ENCODE measurements at places on chromosomes 3 and 15.

DNA sequence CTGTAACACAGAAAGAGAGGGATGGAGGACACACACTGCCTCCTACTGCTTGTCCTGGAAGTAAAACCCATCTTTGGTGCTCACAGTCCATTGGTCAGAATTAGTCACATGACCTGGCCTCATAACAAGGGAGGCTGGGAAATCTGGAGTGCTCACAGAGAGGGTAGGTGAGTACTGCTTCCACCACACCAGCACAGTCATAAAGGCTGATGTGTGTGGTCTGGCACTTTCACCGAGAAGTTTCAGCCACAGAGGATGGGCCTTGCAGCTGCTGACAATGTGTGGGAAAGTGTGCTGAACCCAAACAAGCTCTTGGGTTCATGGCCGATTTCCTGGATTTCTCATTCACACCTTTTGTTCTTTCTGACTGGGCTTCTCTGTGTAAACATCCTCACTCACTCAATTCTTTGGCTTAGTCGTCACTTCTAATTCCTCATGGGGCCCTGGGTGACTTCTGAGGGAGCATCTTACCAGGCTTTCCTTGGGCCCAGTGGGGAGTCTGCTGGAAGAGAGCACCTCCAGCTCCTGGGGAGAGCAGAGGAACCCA is 100.7 kb downstream of the ASB7 start:
- DNase-seq, result peak; percentile 77

GRCh38 chr3:149792452-149793270 is at the start of gene ANKUB1:
TSS of gene ANKUB1 (minus strand) at chr3:149792554. CDS start at chr3:149792366, 188 bp downstream.
- DNase-seq, result no peak

DNA sequence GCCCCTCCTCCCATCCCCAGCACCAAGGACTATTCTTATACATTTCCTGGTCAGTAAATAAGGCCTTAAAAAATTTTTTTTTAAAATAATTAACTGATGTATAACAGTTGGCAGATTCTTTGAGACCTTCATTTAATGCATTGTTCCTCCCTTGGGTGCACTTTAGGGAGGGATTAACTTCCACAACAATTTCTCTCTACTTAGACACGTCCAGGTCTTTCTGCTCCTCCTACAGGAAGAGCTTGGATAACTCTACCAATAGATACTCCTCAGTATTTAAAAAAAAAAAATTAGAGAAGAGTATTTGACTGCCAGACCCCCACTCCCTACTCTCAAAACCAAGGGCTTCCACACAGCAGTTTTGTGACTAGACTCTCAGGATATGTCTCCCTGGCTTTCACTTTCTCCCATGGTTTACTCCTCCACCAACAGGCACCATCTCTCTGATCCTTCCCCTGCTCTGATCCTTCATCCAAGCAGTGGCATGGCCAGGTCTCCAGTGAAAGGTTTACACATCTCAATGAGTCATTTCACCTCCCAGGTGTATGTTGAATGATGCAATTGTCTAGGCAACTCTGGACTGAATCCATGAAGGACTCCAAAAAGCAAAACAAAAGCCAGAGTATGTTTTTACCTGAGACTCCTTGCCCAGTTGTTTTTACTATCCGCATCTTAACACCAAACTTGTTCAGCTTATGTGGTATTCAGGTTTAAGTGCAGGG is 7.4 kb downstream of the ZIC4 start:
- DNase-seq, result peak; percentile 55

DNA sequence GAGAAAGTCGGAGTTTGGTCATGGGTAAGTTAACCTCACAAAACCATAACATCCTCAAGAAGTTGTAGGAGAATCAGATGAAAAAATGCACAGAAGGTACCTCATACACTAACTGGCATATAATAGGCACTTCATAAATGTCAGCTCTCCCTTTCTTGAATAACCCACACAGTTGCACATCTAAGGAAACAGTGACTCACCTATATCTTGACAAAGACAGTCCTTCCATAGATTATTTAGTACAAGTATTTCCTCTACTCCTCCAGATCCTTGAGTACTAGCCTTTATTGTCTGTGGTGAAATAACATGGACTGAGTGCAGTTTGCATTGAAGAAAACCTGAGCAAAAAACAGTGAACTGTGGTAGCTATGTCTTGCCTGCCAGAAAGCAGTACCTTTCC is 46.6 kb downstream of the MAGI1 start:
- DNase-seq, result no peak

- no peak for DNase-seq
Measured at GRCh38 chr15:93298901-93299300, 209.9 kb upstream of the RGMA start.

DNA sequence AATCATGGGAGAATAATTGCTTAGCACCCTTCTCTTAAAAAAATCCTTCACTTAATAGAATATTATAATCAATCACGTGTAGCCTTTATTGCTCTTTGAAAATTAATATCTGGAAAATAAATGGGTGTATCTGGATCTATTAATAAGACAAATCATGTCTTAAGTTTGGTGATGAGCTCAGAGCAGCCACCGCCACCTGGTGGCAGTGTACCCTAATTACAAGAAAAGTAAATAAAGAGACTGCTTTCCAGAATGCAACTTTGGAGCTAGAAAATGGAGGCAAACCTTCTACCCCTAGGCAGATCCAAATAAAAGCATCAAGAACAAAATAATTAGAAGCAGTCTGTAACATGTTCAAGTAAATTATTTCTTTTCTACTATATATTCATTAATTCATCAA is 43.5 kb downstream of the EPHB1 start:
- DNase-seq, result no peak

DNA sequence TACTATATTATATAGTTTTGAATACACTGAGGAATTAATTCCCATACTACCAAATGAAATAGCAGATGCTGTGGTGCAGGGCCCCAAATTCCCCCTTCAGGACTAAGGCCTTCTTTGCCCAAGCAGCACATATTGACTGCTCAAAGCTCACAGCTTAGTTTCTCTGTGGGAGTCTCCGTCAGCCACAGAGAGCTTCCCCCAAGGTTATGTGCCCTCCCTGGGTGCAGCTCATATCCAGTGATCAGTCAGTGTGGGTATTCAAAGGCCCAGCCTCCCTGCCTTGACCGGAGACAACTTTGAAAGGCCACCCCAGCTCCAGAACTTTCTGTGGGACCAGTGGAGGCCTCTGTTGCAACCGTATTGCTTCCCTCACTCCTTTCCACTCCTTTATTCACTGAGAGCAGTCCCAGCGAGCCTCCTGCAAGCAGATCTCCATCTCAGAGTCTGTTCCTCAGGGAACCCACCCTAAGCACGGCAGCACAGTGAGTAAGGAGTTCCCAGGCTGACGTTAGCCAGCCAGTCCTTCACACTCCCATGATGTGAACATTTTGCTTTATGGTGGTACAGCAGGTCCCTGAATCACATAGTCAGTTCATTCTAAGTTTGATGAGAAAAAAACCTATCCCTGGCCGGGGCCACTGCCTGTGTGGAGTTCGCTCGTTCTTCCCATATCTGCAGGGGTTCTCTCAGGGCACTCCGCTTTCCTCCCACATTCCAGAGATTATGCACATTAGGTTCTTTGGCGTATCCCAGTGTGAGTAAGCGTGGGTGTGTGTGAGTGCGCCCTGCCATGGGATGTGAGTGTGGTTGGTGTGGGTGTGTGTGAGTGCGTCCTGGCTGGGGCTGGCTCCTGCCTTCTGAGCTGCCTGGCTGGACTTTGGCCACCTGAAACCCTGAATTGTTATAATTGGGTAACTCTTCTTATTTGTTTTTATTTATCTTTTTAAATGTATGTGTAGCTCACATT is 64.4 kb upstream of the PPARG start:
- DNase-seq, result peak; percentile 64

- DNase-seq, result no peak
Measured at GRCh38 chr3:46369675-46370132, 1.0 kb upstream of the CCR5 start.

DNA sequence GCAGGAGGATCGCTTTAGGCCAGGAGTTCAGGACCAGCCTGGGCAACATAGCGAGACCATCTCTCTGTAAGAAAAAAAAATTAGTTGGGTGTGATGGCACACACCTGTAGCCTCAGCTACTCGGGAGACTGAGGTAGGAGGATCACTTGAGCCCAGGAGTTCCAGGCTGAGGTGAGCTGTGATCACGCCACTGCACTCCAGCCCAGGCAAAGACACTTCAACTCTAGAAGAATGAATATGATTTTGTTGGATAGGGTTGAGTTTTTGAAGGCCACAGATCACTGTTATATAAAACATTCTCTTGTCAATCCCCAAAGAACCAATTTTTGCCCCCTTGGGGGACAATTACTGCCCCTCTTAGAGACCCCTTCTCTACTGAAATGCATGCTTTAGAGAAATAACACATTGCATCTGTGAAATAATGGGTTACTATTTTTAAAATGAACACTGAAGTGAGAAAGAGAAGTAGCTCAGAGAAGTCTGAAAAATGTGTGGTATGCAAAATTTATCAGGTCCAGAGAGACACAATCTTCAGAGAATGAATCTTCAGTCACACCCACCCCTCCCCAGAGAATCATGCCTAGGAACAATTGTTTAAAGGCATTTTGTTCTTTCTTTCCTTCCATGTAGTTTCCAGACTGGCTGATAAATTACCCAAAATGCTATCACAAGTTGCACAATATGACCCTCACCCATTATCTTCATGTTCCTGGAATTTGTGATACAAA is 42.7 kb downstream of the METTL6 start:
- DNase-seq, result peak; percentile 53

DNA sequence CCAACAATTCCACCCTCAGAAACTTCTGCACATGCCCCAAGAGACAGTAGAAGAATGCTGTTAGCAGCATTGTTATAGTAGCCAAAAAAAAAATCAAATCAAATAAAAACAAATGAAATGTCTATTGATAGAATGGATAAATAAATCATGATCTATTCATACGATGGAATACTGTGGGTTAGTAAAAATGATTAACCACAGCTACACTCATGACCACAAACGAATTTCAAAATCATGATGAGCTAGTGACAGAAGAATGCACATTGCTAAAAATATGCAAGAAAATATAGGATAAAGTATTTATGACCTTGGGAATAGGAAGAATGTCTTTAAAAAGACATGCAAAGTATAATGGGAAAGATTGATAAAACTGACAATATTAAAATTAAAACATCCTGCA is 57.5 kb upstream of the ACAN start:
- peak; percentile 95 for DNase-seq

GRCh38 chr3:29412110-29412509 is 131.2 kb downstream of the RBMS3 start:
- DNase-seq, result no peak

DNA sequence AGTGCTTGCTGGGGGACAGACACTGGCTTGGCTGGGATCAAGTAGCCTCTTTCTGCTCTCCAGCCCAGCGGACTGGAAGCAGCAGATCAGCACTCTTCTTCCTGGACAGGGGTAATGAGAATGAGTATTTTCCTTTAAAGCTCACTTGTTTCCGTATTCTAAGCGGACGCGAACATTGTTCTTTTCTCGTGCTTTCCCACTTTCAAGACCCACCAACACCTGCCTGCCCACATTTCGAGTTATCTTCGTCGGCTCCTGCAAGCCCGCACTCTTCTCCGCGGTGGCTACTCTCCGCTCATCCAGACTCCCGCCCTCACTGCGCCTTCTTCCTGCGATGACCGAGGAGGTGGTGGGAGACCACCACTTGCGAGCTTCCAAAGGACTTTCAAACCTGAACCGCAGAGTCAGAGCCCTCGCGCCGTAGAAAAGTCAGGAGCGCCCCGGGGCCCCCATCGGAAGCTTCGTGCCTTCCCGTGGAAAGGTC is 1.6 kb upstream of the PPM1L start:
- DNase-seq, result peak; percentile 60

DNA sequence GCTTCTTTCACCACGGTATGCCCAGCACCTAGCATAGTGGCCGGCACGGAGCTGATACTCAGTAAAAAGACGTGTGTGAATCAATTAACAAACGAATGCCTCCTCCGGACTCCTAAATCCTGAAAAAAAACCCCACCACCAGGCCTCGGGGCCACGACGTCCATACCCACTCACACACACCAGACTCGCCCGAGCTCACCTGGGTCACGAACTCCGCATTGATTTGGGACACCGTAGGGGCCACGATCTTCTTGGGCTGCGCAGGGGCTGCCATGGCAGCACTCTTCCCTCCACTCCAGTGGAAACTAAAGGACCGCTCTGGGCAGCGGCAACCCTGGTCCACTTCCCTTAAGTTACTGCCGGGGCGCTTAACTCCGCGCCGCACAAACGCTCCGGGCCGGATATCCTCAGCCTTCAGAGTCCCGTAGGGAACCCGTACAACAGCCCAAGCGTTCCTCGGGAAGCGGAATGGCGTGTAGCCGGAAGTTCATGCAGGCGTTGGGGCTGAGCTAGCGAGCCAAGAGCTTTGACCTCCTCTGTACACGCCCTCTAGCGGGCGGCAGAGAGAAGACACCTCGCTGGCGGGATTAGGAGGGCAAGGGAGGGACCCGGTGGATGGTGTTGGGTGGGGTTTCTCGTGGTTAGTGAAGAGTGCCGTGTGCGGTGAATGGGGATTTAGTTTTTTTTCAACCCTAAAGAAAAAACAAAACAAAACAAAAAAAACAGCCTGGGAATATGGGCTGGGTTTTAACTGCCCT is at the start of gene AQR:
Gene AQR, minus strand, starts transcription at position 403 of the 758 bp plus-strand sequence. Its CDS starts 129 bp downstream, at position 274.
- DNase-seq, result peak; percentile 99

DNA sequence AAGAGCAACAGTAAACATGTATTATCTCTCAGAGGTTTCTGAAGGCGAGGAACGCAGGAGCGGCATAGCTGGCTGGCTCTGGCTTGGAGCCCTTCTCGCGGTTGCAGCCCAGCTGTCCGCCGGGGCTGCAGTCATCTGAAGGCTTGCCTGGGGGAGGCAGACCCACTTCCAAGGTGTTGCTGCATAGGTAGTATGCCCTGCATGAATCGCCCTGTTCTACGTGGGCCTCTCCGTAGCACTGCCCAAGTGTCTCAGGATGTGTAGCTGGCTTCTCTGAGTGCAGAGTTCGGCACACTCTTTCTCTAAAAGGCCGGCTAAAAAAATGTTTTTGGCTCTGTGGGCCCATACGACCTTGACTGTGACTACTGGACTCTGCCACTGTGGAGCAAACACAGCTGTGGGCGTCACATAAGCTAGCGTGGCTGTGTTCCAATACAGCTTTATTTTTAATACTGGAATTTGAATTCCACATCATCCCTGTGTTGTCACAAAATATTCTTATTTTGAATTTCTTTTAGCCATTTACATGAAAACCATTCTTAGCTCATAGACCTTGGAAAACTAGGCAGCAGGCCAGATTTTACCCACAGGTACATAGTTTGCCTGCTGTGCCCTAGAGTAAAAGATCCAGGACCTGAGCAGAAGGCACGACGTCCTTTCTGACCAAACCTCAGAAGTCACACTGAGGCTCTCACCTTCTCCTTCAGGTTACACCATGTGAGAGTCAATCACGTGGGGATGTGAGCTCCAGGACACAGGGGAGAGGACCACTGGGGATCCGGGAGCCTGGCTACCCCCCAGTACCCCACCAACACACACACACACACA is 55.9 kb downstream of the PGPEP1L start:
- DNase-seq, result no peak

Measured in fibroblast of skin of back (primary cell).